ENCODE measurements at places on chromosomes 3 and 15.

DNA sequence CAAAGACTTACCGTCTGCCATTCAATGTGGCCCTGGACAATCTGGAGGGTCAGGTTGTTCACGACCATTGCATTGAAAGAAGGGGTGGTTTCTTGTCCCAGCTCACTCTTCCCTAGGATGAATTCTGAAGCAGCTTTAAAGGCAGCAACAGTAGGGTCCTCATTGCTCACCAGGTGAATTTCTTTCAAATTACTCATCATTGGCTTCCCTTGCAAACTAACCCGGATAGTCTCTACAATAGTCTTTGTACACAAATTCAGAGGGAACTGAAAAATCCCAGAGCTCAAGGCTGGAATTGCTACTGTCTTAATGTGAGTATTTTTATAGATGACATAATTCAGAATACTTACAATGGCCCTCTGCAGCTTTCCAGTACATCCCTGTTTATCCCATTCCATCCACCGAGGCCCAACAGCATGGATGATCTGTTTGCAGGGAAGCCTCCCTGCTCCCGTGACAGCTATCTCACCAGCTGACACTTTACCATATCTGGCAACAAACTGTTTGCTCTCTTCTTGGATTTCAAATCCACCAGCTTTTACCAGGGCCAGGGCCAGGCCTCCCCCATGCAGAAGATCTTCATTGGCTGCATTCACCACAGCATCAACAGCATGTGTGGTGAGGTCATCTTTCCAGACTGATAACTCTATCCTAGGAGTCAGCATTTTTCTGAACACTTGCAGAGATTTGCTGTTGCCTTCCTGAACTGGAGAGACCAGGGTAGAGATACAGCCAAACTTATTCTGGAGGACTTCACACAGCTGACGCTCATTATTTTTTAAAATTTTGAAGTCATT is 8.6 kb downstream of the PARP9 start:
- no peak for DNase-seq

DNA sequence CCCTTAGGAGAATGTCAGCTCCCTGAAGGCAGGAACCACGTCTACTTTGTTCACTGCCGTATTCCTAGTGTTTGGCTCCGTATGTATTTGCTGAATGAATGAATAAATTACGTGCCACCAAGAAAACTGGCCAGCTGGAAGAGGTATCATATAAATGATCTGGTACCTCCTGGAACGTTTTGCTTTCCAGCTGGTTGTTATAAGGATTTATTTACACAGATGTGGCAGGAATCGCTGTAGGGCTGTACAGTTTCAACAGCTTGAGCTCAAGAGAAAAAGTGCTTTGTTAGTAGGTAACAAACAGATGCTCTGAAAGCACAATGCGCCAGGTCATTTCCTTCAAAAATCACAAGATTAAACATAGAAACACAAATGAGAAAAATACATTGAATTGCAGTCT is 108.8 kb upstream of the ATP2B2 start:
- DNase-seq, result no peak

DNA sequence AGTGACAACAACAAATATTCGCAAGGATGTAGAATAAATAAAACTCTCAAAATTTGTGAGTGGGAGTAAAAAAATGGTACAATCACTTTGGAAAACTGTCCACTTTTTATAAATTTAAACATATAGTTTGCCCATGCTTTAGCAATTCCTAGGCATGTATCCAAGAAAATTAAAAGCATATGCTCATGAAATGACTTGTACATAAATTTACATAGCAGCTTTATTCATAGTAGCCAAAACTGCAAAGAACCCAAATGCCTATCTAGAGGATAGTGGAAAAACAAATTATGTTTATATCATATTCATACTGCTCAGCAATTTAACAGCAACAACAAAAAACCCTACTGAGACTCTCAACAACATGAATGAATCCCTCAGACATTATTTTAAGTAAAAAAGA is 363.6 kb upstream of the CCDC54 start:
- DNase-seq, result no peak

DNA sequence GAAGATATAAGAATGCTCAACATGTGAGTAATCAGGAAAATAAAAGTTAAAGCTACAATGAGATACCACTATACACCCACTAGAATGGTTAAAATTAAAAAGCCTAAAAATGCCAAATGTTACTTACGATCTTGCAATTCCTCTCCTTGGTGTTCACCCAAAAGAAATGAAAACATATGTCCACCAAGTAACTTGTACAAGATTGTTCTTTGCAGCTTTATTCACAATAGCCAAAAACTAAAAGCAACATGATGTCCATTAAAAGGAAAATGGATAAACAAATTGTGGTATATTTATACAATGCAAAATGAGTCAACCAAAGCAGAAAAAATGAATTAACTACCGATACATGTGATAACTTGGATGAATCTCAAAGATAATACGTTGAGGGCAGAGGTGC is 301.6 kb upstream of the THBS1 start:
- no peak for DNase-seq

- no peak for DNase-seq
Measured at GRCh38 chr15:59522988-59523461, 85.0 kb downstream of the FAM81A start.

- DNase-seq, result no peak
Measured at GRCh38 chr3:136626493-136626892, 125.7 kb downstream of the STAG1 start.

DNA sequence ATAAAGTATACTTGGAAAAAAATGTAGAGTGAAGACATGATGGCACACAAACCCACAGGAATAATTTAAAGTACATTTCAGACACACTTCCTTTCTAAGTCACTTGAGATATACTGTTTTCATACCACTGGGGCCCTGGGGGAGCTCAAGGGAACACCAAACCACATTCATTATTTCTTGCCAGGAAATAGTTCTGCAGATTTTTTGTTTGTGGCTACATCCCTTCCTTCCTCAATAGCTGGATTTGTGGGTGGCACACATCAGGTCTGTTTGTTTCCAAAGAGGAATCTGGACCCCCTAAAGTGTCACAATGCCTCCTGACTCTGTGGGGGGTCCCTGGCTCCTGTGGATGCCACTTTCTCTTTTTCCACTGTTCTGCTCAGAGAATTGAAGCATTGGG is 153.5 kb upstream of the COL8A1 start:
- DNase-seq, result no peak

DNA sequence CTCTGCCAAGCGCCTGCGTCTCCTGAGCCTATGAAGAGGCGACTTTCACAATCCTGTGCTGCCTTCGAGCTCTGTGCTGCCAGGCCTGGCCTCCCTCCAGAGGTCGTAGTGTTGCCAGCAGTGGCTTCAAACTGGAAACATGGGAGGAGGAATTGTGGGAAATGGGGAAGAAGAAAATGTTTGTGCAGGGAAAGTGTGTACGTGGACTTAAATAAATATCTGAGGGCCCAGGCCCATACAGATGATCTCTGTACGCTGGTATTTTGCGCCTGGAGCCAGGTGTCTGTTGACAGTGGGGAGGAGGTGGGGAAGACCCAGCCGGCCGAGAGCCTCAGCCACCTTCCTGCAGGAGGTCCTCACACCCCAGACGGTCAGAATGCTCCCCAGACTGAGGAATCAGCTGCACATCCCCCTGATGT is 44.6 kb downstream of the ZBTB38 start:
- DNase-seq, result no peak

DNA sequence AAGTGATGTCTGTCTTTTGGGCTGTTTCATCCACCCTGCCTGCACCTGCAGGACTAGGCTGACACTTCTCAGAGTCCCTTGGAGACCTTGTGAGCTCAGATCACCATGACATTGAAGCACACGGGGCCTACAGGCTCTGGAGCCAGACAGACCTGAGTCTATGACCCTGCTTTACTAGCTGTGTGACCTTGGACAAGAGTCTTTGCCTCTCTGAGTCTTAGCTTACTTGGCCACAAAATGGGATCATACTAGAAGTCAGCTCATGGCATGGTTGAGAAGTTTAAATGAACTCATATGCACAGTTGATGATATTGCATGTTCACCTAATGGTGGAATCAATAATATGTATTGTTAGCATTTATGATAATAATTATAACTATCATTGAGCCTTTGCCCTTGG is 102.9 kb upstream of the SMAD3 start:
- no peak for DNase-seq

GRCh38 chr3:16848007-16848406 is 36.7 kb upstream of the PLCL2 start:
- no peak for DNase-seq

- DNase-seq, result no peak
Measured at GRCh38 chr15:63225381-63225780, 36.0 kb downstream of the RAB8B start.

- no peak for DNase-seq
Measured at GRCh38 chr3:102163818-102164154, 271.0 kb upstream of the ZPLD1 start.

GRCh38 chr15:94671858-94672532 is 440.6 kb downstream of the MCTP2 start:
- no peak for DNase-seq

- DNase-seq, result no peak
Measured at GRCh38 chr3:133455281-133455680, 55.4 kb downstream of the BFSP2 start.

- DNase-seq, result no peak
Measured at GRCh38 chr3:8441969-8442559, 59.6 kb upstream of the LMCD1 start.

DNA sequence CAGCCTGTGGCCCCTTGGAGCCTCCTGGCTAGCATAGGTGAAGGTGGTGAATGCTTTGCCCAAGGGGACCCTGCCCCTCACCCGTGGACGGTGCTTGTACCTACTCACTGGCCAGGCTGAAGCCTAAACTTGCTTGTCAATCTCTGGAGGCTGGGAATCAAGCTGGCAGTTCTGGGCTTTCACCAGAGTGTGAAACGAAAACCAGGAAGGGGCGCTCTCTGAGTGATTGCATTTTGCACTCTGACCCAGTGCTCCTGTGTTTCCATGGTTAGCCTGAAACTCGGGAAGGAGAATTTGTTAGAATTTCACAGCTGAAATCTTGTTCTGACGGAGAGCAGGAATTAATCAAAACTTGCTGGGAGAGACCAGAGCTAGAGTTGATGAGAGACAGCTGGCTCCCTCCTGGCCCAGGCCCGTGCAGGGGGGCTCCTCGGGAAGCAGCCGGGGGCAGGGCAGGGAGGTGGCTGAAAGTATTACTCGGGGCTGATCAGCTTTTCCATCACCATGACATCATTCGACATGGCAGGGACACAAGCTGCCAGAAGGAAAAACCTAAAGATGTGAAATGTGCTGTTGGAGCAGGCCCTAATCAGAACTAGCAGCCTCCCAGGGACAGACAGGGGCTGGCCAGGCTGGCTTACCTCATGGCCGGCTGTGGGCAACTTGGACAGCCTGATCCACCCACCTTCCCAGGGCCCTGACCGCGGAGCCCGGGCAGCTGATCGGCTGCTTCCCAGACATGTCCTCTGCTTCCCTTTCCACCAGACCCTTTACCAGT is 323.6 kb upstream of the CTDSPL start:
- DNase-seq, result no peak

GRCh38 chr3:18888819-18889218 is 259.5 kb upstream of the KCNH8 start:
- DNase-seq, result no peak

DNA sequence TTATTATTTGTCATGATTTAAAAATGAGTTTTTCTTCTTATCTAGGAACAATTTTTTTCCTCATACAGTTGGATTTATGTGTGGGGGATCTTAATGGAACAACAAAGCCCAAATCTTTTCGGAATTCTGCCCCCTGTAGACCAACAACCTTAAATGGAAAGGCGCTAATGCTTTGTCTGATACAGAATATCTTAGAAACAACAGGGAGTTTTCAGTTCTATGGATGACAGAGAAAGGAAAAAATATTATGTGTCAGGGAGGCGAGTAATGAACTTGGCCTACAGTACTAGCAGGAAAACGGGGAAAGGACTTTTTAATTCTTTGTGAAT is 592 bp downstream of the MOBP start:
- DNase-seq, result no peak

DNA sequence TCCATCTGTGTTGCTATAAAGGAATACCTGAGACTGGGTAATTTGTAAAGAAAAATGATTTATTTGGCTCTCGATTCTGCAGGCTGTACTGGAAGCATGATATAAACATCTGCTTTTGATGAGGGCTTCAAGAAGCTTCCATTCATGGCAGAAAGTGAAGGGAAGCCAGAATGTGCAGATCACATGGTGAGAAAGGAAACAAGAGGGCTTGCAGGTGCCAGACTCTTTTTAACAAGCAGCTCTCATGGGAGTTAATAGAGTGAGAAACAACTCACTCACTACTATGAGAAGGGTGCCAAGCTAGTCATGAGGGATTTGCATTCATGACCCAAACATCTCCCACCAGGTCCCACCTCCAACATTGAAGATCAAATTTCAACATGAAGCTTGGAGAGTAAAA is 247.2 kb downstream of the ZIC4 start:
- DNase-seq, result no peak

- no peak for DNase-seq
Measured at GRCh38 chr3:104396974-104397669, 969.6 kb upstream of the ALCAM start.

DNA sequence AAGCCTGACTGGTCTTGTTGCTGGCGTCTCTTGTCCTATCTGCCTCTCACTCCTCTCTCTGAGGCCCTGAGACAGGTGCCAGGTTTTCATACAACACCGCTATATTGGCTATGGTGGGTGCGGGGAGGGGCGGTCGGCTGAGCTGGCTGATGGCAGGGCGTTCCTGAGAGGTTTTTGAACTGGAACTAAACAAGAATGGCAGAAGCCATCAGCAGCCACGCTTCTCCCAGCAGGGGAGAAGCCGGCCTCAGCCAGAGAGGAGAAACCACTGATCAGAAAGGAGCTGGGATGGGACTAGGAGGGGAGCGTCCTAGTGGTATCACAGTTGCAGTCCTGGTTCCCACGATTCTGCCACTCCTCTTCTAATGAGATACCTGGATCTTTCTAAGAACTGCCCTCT is 89.9 kb upstream of the PRR23E start:
- no peak for DNase-seq

DNA sequence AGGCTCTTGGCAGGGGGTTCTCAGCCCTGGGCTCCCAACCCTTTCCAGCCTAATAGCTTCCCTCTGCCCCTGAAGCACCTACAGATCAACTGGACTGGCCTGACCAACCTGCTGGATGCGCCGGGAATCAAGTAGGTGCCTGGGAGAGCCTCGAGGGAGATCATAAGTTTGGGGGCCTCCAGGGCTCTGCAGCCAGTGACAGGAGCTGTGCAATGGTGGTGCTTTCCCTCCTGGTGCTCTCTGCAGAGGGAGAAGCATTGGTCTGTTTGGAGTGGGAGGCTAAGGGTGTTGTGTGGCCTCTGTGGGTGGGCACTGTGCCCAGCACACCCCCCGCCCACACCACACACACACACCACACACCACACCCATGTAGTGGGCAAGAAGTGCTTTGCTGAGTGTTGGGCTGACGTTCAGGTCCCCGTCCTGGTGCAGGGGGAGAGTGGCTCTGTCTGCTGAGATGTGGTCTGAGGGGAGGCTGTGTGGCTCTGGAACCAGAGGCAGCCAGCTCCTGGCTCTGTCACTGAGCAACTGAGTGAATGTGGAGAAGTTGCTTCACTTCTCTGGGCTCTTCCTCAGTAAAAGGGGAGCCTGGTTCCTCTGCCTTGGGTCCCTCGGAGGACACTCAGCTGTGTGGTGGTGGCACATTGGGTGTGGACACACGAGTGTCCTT is 26.3 kb downstream of the ESYT3 start:
- no peak for DNase-seq

DNA sequence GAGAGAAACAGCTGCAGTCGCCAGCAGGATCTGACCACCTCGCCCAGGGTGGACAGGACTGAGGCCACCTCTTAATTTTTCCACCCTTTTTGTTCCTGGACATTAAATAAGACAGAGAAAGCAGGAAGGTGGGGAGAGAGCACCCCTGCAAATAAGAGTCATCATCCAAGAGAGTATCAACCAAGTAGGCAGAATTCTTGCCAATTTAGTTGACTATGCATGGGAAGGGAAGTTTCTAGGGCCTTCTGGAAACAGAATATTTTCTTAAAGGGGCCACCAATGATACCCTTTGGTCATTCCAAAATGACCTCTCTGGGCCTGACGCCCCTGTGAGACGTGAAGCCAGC is 136.2 kb downstream of the TJP1 start:
- no peak for DNase-seq
